ENCODE measurements at places on chromosomes 7 and 10. TPM values are rescaled to one million over a fixed set of nuclear protein-coding genes. Genes with fewer than 3 reads are reported as not detected.
A peak's percentile ranks its signal among the peaks of the same experiment; 100 is the strongest.

DNA sequence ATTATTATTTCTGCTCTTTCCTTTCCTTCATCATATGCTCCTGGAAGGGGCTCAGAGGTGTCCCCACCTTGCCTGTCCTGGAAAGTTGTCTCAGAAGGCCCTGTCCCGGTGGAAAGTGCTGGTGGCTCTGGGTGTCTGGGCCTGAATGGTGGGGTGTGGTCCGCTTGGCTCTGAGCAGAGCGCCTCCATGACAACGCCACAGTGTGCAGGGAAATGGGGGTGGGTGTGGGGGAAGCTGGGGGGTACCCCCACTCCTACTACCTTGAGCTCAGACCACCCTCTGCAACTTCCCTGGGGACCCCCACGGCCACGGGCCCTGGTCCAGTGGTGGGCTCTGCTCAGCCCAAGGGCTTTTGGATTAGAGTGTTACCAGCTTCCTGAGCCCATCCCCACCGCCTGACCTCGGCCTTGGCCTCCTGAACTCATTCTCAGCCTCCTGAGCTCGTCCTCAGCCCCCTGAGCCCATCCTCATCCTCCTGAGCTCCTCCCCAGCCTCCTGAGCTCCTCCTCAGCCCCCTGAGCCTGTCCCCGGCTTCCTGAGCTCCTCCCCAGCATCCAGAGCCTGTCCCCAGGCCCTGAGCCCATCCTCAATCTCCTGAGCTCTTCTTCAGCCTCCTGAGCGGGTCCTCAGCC, 106.4 kb upstream of the FAM20C start:
- no peak for DNase-seq
- H3K36me3 ChIP-seq = no peaks in the 10 kb centered on the region
- no peaks in the 10 kb centered on the region for H3K4me1 ChIP-seq
- H3K4me3 ChIP-seq = no peak overlapping the region
- H3K27me3 ChIP-seq = peaks cover 2% of the 10 kb centered on the region

- H3K36me3 ChIP-seq = no peaks in the 10 kb centered on the region
- no peak for DNase-seq
- peaks cover 52% of the 10 kb centered on the region for H3K4me1 ChIP-seq
- peak overlapping the region; percentile 74 for H3K4me3 ChIP-seq
Observed at GRCh38 chr10:92699518-92700381, 10.0 kb downstream of the HHEX start.

GRCh38 chr10:85655411-85655810, 711.2 kb downstream of the GRID1 start:
- no peak overlapping the region for H3K4me3 ChIP-seq
- peaks cover 13% of the 10 kb centered on the region for H3K27me3 ChIP-seq
- DNase-seq = no peak
- no peak overlapping the region for H3K27ac ChIP-seq

- H3K4me3 ChIP-seq = no peak overlapping the region
- peaks cover 14% of the 10 kb centered on the region for H3K36me3 ChIP-seq
- peaks cover 39% of the 10 kb centered on the region for H3K4me1 ChIP-seq
- no peaks in the 10 kb centered on the region for H3K27me3 ChIP-seq
- DNase-seq = no peak
- no peak overlapping the region for H3K27ac ChIP-seq
Observed at GRCh38 chr7:152330827-152331226, 105.0 kb downstream of the KMT2C start.

DNA sequence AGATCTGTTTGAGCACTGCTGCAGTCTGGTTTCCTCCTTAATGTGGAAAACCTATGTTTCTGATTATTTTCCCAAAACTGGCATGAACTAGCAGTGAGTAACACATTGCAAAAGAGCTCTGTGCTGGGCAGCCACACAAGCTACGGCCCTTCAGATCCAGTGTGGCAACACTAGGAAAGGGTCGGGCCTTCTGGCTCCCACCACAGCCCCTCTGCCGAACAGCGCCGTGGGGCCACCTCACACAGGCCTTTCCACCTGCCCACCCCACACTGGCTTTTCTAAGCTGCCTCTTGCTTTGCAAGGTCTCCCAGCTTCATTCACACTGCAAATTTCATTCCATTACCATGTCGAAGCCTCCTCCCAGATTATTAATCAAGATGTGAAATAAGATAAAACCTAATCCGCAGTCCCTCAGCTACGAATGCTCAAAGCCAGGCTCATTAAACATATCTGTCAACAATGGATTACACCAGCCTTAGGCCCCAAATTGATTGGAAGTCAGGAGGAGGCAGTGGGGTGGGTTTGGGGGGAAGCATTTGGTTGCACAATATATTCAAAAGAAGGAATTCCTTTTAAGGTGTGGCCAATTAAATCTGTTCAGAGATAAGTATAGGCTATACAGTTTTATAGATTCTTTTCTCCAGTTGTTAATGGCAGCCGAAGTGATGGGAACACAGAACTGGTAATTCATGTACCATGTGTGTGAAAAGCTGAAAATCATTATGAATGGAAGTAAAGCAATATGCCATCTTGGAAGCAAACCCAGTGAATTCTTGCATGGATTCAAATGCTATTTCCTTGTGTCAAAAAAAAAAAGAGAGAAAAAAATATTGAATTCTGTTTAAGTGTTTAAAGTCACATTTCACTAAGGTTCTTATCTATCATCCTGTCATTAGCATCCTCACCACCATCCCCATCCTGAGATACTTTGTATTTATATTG, 223.7 kb downstream of the MTERF1 start:
- H3K27me3 ChIP-seq = no peaks in the 10 kb centered on the region
- no peak for DNase-seq
- no peaks in the 10 kb centered on the region for H3K36me3 ChIP-seq
- no peak overlapping the region for H3K27ac ChIP-seq
- H3K4me3 ChIP-seq = no peak overlapping the region

- H3K4me3 ChIP-seq = no peak overlapping the region
- no peaks in the 10 kb centered on the region for H3K36me3 ChIP-seq
- H3K4me1 ChIP-seq = no peaks in the 10 kb centered on the region
Observed at GRCh38 chr10:130461631-130462030, 325.4 kb downstream of the GLRX3 start.

DNA sequence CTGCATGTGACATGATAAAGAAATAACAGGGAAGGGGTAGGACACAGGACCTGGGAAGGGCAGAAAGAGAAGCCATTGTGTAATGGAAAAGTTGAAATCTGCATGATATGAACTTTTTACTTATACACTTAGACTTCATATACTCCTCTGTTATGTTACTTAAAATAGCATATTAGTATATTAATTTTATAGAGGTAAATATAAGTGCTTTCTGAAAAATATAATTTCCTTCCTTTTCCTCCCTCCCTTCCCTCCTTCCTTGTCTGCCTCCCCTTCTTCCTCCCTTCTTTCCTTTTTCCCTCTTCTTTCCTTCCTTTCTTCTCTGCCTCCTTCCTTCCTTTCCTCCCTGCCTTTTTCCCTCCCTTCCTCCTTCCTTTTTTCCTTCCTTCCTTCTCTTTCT, 363.7 kb downstream of the CALN1 start:
- no peak overlapping the region for H3K4me3 ChIP-seq
- no peak for DNase-seq
- H3K27me3 ChIP-seq = peaks cover 6% of the 10 kb centered on the region
- H3K27ac ChIP-seq = no peak overlapping the region
- no peaks in the 10 kb centered on the region for H3K36me3 ChIP-seq

PILRA gene
- total RNA-seq = 8.6 TPM

UCMA gene
- total RNA-seq = not detected

SEC31B gene
- total RNA-seq = 60.1 TPM

- no peak overlapping the region for H3K4me3 ChIP-seq
- H3K36me3 ChIP-seq = no peaks in the 10 kb centered on the region
- DNase-seq = no peak
- no peaks in the 10 kb centered on the region for H3K27me3 ChIP-seq
- H3K4me1 ChIP-seq = peaks cover 16% of the 10 kb centered on the region
- no peak overlapping the region for H3K27ac ChIP-seq
Observed at GRCh38 chr7:596819-597182, 77.2 kb upstream of the PDGFA start.

CTAGE4 gene
- total RNA-seq = 1.8 TPM

SCART1 gene
- 4.2 TPM for total RNA-seq

SPDYE11 gene
- total RNA-seq = not detected

DNA sequence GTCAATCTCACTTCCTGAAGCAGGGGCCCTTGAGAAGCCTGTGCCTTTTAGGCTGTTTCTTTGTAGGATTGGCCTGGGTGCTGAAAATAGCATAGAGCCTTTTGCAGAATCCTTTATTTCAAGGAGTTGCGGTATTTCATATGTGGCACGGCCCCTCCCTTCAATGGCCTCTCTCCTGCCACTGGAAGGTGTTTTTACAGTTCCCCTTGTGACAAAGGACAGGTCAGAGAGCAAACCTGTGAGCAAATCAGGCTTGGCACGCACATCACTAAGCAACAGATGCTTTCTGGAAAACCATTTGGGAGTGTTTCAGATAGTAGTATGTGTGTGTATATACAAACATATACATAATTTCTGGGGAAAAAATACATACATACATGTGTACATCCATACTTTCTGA, 388.6 kb upstream of the C7orf33 start:
- no peaks in the 10 kb centered on the region for H3K36me3 ChIP-seq
- H3K27me3 ChIP-seq = peaks cover 28% of the 10 kb centered on the region
- no peak for DNase-seq
- no peaks in the 10 kb centered on the region for H3K4me1 ChIP-seq
- H3K4me3 ChIP-seq = no peak overlapping the region
- H3K27ac ChIP-seq = no peak overlapping the region

DNA sequence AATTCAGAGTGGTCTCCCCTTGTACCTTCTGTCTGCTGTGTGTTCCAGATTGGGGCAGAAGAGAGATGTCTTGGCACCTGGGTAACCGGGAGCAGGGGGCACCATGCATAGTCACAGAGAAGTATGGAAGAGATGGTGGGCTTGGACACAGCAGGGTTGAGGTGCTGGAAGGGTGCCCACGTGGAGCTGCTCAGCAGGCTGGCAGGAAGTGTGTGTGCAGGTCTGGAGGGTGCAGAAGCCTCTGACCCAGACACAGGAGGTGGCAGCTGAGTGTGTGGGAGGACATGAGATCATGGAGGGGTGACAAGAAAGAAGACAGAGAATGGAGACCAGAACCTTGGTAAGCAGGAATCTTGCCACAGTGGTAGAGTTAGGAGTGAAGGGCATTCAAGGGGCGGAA, 42.3 kb upstream of the DUSP5 start:
- H3K36me3 ChIP-seq = no peaks in the 10 kb centered on the region
- H3K27me3 ChIP-seq = no peaks in the 10 kb centered on the region
- peaks cover 24% of the 10 kb centered on the region for H3K4me1 ChIP-seq
- H3K27ac ChIP-seq = no peak overlapping the region
- H3K4me3 ChIP-seq = peak overlapping the region; percentile 66

DNA sequence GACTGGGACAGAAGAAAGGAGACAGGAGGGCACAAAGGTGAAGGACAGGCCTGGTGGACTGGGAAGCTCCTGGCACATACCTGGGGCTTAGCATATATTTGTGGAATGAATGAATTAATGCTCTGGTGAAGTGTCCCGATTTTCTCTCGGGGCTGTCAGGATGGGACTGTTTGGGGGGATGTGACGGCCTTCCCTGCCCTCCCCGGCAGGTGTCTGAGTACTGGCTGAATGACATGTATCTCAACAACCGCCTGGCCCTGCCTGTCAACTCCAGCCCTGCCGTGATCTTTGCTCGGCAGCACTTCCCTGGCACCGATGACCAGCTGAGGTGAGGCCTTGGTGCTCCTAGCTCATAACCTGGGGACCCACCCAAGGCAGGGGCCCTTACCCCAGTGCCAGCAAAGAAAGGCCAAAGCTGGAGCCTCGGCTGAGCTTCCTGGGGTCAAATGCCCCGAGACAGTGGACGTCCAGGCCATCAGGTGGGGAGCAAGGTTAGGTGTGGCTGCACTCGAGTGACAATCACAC, 6.5 kb downstream of the CHAT start:
- peaks cover 1% of the 10 kb centered on the region for H3K4me1 ChIP-seq
- peaks cover 42% of the 10 kb centered on the region for H3K27me3 ChIP-seq
- no peak for DNase-seq

CHAT gene
- not detected for total RNA-seq
